ENCODE measurements at places on chromosomes 11 and 22.

- DNase-seq, result no peak
Observed at GRCh38 chr22:32574411-32574810, 99.8 kb downstream of the FBXO7 start.

DNA sequence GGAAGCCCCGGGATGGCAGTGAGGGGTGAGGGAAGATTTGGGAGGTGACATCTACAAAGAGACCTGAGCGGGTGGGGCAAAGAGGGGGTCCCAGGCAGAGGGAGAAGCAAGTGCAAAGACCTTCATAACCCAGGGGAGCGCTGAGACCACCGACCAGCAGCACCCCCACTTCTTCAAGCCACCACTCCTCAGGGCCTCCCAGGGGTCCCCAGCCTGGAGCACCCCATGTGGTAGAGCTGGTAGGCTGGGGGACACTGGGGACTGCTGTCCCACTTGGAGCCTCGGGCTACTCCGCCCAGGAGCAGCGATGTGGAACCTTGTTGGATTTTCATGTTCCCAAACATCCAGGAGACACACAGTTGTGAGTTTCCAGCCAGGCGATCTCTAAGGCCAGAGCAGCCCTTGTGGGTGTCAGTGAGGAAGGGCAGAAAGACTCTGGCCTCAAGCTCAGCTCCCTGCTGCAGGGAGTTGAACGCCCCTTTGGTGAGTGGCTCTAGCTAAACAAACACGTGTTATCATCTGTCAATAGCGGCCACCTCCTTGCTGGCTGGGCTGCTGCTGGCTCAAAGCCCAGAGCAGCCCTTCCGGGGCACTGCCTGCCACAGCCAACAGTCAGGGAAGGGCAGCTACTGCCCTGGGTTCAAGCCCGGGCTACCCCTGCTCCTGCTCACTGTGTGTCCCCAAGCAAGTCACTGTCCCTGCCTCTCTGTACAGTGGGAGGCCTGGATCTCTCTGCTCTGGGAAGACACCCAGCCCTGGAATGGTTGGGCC, 25.7 kb upstream of the CHKA start:
- peak; percentile 20 for DNase-seq

DNA sequence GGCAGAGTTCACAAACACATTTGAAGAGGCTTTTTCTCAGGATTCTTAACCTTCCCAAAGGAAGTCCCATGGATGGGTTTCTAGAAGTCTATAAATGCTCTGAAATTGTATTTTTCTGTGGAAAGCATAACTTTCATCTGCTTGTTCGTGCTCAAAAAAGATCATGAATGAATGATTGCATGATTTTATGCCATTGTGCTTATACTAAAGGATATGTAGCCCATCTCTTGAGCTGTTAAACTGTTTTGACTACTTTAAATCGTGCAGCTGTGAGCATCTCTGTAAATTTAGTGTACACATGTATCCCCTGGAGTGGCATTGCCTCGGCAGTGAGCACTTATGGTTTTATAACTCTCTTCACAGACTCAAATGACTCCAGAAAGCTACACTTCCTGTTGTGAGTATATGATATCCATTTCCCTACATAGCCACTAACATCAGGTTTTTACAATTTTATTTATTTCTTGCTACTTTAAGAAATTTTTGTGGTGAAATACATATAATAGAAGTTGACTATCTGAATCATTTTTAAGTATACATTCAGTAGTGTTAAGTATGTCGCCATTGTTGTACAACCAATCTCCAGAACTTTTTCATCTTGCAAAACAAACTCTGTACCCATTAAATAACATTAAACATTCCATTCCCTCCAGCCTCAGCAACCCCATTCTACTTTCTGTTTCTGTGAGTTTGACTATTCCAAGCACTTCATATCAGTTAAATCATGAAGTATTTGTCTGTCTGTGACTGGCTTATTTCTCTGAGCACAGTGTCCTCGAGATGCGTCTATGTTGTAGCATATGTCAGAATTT, 8.0 kb downstream of the NEAT1 start:
- DNase-seq, result no peak

DNA sequence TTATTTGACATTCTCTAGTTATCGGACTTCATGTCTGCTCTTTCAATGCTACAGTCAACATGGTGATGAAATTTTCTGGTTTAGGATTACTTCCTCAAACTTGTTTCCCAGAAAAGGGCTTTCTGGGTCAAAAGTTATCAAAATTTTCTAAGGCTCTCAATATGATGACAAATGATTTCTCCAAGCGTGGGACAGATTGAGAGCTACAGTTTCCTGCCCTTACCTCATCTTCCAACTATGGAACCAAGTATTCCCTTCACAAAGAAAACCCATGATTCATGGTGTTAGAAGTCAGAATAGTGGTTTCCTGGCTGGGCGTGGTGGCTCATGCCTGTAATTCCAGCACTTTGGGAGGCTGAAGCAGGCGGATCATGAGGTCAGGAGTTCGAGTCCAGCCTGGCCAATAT, 17.8 kb downstream of the MYO18B start:
- peak; percentile 65 for DNase-seq

GRCh38 chr22:29204455-29205183, 1.1 kb upstream of the EMID1 start:
- DNase-seq, result no peak

DNA sequence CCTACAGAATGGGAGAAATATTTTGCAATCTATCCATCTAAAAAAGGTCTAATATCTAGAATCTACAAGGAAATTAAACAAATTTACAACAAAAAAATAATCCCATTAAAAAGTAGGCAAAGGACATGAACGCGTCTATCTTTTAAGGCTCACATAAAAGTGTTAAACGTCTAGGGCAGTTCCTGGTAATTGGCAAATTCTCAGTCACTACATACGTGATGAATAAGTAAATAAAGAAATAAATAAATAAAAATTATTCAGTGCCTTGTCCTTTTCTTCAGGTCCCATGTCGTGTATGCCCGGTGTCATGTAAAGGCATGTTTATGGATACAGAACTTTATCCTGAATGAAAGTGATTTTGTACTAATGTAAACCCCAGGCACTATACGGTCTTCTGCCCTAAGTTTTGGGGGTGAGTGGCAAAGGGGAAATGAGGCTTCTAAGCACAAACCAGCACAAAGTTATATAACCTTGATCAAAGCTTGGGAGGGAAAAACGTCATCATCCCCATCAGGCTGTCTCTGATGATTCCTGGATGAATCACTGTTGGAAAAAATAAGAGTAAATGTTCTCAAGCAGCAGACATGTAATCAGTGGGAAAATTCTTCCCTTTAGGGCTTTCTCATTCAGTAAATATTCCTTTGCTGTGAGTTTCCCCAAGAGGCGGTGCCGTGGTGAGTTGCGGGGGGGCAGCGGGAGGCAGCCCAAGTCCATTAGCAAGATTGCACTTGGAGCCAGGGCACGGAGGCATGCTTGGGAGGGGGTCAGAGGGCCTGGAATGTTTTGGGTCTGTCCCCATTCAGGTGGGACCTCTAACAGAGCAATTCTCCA, 30.4 kb upstream of the MICAL2 start:
- no peak for DNase-seq

DNA sequence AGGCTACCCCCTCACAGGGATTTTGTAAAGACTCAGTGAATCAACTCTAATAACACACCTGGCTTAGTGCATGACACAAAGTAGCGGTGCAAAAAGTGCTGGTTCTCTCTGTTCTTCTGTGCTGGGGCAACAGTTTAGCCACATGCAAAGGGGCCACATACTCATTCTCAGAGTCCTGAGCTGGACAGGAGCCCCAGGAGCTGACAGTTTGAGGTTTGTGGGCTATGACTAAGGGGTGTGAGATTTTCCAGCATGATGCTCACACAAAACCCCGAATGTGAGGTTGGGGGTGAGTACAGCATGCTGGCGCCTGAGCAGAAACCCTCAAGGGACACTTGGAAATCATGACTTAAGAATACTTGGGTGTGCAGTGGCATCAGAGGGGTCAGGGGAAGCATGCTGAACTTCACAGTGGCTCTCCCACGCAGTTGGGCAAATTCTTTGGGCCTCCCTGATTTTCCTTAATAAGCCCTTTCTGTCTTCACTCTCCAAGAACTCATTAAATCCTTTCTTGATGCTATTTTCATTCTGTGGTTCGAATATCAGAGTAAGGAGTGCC, 31.0 kb downstream of the TMPRSS5 start:
- no peak for DNase-seq

DNA sequence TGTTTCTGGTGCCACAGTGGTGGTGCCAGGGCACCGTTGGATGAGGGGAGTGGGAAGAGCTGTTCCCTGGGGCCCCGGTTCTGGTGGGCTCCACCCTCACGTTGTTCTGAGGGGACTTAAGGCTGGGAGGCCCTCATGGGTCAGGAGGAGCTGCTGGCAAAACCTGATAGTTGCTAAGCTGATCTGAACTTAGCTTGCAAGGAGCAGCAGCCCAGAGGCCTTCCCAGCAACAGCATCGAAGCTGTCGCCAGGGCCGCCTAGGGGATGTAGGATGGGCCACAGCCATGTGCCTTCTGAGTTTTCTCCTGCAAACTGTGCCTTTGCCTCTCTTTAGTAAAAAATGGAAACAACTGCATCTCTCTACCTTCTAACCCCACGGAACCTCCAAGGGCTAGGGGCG, 240.2 kb downstream of the TBC1D22A start:
- DNase-seq, result no peak

DNA sequence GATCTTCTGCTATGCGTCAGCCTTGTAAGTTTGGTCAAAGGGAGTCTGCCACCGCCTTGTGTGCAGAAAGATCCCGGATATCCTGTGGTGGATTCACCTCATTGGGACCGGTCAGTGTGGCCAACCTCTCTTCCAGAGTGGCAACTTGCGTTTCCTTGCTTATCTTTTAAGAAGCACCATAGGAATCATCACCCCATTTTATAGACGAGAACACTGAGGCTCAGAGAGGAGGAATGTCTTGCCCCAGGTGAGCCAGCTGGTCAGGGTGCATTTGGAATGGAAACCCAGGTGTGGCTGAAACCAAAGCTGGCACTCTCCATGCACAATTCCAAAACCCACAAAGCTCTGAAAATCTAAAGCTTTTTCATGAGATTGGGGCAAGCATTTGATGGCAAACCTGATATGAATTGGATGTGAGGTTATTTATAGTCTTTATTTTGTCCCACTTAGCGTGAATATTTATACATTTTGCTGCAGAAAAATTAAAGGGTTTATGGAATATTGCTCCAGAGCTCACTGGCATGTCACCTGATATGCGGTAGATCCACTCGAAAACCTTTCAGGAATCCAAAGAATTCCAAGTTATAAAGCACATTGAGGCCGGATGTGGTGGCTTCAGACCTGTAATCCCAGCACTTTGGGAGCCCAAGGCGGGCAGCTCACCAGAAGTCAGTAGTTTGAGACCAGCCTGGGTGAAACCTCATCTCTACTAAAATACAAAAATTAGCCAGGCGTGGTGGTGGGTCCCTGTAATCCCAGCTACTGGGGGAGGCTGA, 12.1 kb upstream of the EIF3D start:
- no peak for DNase-seq

- no peak for DNase-seq
Observed at GRCh38 chr22:30861688-30862552, 106.7 kb downstream of the MORC2 start.

- no peak for DNase-seq
Observed at GRCh38 chr11:70000228-70000627, 77.9 kb upstream of the ANO1 start.

DNA sequence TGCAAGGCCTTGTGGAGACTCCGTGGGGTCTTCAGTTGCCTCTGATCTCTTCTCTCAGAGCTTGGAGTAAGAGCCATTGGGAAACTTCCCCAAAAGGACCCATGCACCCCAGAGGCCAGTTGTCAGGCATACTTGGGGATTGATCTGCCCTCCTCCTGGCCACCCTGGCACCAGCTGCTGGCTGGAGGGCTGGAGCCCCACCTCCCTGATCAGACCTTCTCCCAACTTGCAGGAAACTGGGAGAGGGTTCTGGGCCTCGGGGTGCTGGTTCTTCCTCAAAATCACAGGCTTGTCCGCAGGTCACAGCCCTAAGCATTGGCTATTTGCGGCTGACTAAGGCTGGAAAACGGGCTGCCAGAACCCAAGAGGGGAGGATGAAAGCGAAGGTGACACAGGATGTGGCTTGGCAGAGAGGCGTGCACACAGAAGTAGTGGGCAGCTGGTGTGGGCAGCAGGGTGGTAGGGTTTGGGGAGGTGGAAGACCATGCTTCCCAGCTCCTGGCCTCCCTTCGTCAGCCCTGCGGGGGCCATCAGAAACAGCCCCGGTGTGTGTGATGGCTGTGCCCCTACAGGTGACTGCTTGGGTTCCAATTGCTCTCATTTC, 1.3 kb upstream of the DGKZ start:
- DNase-seq, result no peak

DNA sequence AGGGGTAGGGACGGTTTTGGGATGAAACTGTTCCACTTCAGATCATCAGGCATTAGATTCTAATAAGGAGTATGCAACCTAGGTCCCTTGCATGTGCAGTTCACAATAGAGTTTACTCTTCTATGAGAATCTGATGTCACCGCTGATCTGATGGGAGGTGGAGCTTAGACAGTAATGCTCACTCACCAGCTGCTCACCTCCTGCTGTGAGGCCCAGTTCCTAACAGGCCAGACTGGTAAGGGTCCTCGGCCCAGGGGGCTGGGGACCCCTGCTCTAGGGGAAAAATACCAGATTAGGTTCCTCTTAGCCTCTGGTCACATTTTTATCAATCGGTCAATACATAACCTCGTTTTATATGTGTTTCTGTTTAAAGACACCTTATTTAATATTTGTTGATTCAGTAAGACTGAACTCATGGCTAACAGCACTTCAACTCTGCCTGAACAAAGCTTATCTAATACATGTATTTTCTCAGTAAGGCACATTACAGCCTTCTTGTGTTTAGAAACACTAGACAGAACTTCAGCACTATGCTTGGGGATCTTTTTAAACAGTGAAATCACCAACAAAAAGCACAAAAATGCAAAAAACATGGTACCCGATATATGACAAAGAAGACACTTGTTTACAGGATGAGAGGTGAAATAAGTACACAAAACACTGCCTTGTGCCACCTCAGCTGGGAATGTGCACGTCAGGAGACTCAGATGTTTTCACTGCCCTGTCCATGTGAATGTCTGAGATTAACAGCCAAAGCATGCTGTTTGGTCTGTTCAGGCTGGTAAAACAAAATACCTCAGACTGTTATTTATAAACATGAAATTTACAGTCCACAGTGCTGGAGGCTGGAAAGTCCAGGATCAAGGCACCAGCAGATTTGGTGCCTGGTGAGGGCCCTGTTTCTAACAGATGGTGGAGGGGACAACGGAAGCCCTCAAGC, 107.5 kb downstream of the USP35 start:
- no peak for DNase-seq

GRCh38 chr11:19615341-19616183, 97.1 kb upstream of the NAV2 start:
- DNase-seq, result no peak

- DNase-seq, result no peak
Observed at GRCh38 chr11:115758011-115758410, 253.8 kb upstream of the CADM1 start.

DNA sequence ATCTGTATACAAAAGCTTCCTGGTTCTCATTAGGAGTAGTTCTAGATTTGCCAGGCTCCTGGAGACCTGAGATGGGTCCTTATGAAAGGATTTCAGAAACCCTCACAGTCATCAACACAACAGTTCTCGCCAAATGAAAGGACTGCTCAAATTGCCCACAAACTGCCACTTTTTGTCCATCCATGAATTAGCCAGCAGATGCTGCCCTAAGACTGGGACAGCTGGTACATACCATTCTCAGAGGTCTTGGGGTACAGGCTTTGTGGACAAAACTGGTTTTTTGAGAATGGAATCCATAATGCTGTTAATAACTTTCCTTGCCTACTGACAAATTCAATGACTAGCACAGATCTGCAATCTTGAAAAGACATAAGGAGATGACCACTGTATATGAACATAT, 23.4 kb upstream of the BDNF start:
- DNase-seq, result no peak

- DNase-seq, result no peak
Observed at GRCh38 chr22:26072621-26073020, 96.6 kb upstream of the SEZ6L start.

Measured in GF-D8 (cell line).